ENCODE measurements at places on chromosomes 4 and X.
A peak's percentile ranks its signal among the peaks of the same experiment; 100 is the strongest.

- no peak for DNase-seq
These were observed 113.7 kb upstream of the ACTRT1 start for GRCh38 chrX:128165884-128166408.

DNA sequence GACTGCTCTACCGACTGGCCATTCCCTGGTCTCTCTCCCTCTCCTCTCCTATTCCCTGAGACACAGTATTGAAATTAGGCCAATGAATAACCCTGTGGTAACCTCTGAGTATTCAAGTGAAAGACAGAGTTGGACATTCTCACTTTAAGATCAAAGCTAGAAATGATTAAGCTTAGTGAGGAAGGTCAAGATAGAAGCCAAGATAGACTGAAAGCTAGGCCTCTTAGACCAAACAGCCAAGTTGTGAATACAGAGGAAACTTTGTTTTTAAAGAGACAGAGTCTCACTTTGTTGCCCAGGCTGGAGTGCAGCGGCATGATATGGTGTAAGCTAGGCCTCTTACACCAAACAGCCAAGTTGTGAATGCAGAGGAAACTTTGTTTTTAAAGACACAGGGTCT, 64.6 kb downstream of the KDM6A start:
- no peak for DNase-seq

- no peak for DNase-seq
These were observed 5.4 kb downstream of the BCORL1 start for GRCh38 chrX:129987871-129988270.

- no peak for DNase-seq
These were observed 58.5 kb upstream of the CPEB2 start for GRCh38 chr4:14943749-14944148.

DNA sequence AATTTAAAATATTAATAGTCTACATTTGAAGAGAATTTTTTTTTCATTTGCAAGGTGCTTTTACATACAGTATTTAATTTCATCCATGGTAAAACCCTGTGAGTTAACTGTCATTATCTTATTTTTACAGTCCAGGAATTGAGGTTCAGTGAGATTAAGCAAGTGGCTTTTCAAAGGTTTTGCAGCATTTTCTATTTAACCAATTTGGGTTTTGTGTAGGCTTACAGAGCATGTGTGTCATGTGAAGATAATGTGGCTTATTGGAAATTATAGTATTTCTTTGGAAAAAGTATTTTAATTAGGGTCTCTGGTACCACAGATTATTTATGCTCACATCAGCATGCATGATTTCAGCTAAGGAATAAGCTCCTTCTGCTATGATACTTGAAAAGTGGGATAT, 4.5 kb downstream of the XK start:
- no peak for DNase-seq

DNA sequence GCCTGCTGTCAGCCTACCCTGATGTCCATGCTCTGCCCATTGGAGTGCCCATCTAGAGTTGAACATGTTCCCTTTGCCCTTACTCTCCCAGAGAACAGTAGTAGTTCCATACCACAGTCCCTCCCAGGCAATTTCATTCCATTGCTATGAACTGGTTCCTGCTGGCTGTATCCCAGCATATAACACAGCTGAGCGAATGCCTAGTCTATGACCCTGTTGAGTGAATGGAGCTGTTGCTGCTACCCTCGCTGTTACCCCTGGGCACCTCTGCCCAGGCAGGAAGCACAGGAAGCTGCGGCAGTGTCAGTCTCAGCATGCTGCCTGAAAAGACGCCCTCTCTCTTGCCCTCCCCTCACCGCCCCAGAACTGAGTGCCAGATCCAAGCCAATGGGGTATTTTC, 73.3 kb downstream of the SOX3 start:
- DNase-seq, result no peak

GRCh38 chrX:148905400-148905799, 405.0 kb downstream of the AFF2 start:
- no peak for DNase-seq

GRCh38 chrX:43969504-43970501, 3.4 kb downstream of the NDP start:
- no peak for DNase-seq

GRCh38 chr4:47703008-47703407, 134.9 kb downstream of the CORIN start:
- no peak for DNase-seq

GRCh38 chr4:151797131-151797530, 36.3 kb upstream of the GATB start:
- DNase-seq, result no peak

GRCh38 chr4:81622028-81622427, 150.3 kb upstream of the RASGEF1B start:
- no peak for DNase-seq

DNA sequence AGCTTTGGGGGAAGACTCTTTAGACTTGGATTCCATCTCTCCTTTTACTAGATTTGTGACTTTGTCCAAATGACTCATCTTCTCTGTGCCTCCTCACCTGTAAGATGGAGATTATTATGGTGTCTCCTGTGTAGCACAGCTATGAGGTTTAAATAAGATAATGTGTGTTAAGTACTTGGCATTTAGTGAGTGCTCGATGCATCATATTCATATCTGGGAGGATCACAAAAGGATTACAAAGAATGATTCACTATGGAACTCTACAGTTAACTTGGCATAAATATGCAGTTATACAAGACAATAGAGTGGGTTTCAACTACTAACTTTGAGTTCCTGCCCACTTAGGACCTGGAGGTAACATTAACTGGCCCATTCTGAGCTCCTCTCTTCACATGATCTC, 2.3 kb downstream of the GBA3 start:
- DNase-seq, result no peak

DNA sequence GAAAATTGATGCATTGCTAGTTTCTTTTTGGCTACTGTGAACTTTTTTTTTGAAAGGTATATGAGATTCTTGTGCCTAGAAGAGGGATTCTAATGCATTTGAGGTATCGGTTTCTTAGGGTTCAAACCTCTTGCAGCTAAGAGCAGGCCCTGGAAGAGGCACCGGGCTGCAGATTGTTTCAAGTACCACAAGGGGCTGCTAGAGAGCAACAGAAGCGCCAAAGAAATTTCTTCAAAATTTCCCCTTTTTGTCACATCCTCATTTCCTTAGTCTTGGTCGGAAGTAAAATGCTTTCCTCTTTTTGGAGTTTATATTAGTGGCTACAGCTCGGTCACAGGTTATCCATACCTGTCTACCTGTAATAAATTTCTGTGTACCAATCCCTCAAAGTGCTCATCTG, 89.8 kb downstream of the PDGFRA start:
- DNase-seq, result no peak

GRCh38 chr4:139921429-139922184, 232.4 kb downstream of the MAML3 start:
- no peak for DNase-seq

GRCh38 chr4:14792702-14793227, 209.5 kb upstream of the CPEB2 start:
- DNase-seq, result no peak

DNA sequence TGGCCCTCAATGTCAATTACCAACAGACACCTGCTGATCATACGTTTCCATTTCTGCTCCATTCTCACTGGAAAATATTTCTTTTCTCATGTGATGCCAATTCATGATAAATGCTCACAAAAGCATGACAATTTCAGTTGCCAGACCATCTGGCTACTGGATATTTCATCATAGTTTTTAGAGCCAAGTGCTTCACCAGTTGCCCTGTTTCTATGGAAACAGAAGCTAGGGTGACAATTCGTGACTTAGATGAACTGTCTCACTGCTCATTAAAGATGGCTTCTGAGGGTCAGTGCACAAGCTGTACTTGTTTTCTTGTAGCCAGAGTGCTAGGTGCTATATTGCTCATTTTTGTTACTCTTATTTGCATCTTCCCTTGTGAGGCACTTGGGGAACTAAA, 184.9 kb downstream of the COMMD8 start:
- no peak for DNase-seq

GRCh38 chr4:185654965-185655554, 119.8 kb upstream of the PDLIM3 start:
- DNase-seq, result no peak

- DNase-seq, result no peak
These were observed 1102.1 kb upstream of the LCORL start for GRCh38 chr4:19123681-19124080.

DNA sequence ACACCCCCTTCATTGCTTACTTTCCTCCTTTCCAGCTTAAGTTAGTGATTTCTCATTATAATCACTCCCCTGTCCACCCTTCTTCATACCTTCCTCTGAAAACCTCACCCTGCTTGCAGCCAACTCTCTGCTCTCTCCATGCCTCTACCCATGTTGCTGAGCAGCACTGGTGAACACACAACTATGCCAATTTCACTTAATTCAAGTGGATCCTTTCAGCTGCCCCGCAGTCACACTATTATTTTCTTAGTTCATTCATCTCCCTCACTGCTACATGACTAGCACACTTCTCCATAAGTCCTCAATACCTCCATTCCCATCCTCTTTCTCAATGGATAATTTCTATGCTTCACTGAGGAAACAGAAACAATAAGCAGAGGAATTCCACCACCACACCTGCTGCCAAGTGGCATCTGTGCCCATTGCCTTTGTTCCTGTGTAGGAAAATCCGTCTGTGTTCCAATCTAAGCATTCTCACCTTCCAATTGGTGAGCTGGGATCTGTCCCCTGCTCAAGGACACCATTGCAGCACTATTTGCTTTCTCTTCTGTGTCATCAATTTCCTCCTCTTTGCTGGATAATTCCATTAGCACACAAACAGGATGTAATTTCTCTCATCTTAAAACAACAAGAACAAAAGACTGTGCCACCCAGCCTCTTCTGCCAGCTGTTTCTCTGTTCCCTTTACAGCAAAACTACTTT, 25.2 kb upstream of the PRSS48 start:
- no peak for DNase-seq

- DNase-seq, result peak; percentile 24
These were observed 14.4 kb downstream of the VGLL1 start for GRCh38 chrX:136546371-136546781.

DNA sequence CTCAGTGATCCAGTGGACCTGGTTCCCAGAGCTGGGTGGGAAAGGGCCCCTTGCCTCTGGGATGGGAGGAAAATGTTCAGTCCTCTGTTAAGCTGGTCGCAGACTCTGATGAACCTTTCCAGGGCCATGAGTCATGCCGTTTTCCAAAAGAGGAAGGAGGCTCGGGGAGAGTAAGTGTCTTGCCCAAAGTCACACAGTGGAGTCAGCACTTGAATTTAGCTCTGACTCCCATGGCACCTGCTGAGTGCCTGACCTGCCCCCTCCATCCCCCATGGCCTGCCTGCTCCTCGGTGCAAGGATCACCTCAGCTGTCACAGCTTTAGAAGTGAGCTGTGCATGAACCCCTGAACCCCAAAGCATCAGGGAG, 14.0 kb upstream of the KIAA0232 start:
- no peak for DNase-seq

GRCh38 chr4:22456291-22456690, 59.6 kb downstream of the ADGRA3 start:
- no peak for DNase-seq

GRCh38 chrX:69291116-69291515, 125.9 kb upstream of the PJA1 start:
- DNase-seq, result no peak

- no peak for DNase-seq
These were observed 12.8 kb downstream of the PJA1 start for GRCh38 chrX:69152417-69152841.

- DNase-seq, result no peak
These were observed 201.8 kb downstream of the SOWAHB start for GRCh38 chr4:76696109-76696508.

- no peak for DNase-seq
These were observed 30.0 kb downstream of the FAM9C start for GRCh38 chrX:13014111-13015096.

- DNase-seq, result no peak
These were observed 14.9 kb downstream of the SLC9A7 start for GRCh38 chrX:46744009-46744408.

All from CD4-positive, alpha-beta T cell treated with Interleukin-4 for 4 hours (primary cell).